ENCODE measurements at places on chromosomes 16 and 17. TPM values are rescaled to one million over a fixed set of nuclear protein-coding genes. Genes with fewer than 3 reads are reported as not detected.

CA7 gene
- not detected for polyA plus RNA-seq

KRT28 gene
- polyA plus RNA-seq, result not detected

AOC3 gene
- polyA plus RNA-seq, result 22.5 TPM

TLCD3B gene
- polyA plus RNA-seq, result not detected

CD300C gene
- 0.52 TPM for polyA plus RNA-seq

NAE1 gene
- polyA plus RNA-seq, result 44.4 TPM

ZNF830 gene
- 15.6 TPM for polyA plus RNA-seq

VASN gene
- 2.4 TPM for polyA plus RNA-seq

TMC8 gene
- polyA plus RNA-seq, result 2.9 TPM

LRRC37B gene
- 18.2 TPM for polyA plus RNA-seq

VWA3A gene
- 0.15 TPM for polyA plus RNA-seq

PRSS8 gene
- polyA plus RNA-seq, result 0.05 TPM

CASKIN2 gene
- polyA plus RNA-seq, result 11.0 TPM

CEMP1 gene
- not detected for polyA plus RNA-seq

PLD2 gene
- polyA plus RNA-seq, result 31.4 TPM

GUCY2D gene
- 0.10 TPM for polyA plus RNA-seq

HSD17B2 gene
- polyA plus RNA-seq, result 0.12 TPM

CETP gene
- 0.13 TPM for polyA plus RNA-seq

CDK5R1 gene
- polyA plus RNA-seq, result 1.8 TPM

CCDC200 gene
- not detected for polyA plus RNA-seq

TPSAB1 gene
- 16.2 TPM for polyA plus RNA-seq

FAAP100 gene
- polyA plus RNA-seq, result 19.7 TPM

ARHGDIG gene
- polyA plus RNA-seq, result not detected

KRT32 gene
- polyA plus RNA-seq, result 0.33 TPM

PMFBP1 gene
- polyA plus RNA-seq, result 0.45 TPM

All from ovary (tissue), 10 donors.